ENCODE measurements at places on chromosomes 16 and 17.

DNA sequence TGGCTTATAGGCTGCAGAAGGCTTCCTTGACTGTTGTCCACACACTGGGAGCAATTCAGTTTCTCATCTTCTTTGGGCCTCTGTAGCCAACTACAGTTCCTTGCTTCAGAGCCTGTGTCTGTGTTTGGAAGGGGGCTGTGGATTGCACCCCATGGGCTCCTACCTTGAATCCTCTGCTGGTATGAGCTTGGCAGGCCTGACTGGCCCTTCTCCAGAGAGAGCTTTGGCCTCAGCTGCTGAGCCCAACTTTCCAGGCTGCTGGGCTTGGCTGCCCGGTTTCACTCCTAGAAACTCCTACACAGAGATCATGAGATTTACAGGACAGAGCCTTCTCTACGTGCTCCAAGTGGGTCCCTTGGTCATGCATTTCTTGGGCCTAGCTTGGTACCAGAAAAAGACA, 354.4 kb downstream of the SNX29 start:
- DNase-seq, result no peak

- peak; percentile 97 for DNase-seq
Observed at GRCh38 chr17:77734371-77735080, 224.0 kb upstream of the TNRC6C start.

DNA sequence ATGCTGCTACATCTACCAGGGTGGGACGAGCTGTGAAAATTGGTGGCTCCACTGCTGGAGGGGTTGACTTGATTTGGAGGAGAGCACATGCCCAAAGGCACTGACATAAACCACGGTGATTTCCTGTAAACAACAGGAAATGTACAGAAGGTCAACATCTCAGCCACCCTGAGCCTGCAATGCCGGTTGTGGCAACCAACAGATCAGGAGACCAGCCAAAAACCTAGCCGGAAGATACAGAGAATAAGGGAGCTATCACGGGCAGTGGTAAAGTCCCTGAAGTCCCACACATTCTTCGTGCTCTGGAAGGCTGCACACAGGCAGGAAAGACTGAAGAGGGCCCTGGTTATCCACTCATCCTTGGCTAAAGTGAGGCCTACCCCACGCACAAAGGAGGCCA, 56.2 kb downstream of the ADCY9 start:
- no peak for DNase-seq

DNA sequence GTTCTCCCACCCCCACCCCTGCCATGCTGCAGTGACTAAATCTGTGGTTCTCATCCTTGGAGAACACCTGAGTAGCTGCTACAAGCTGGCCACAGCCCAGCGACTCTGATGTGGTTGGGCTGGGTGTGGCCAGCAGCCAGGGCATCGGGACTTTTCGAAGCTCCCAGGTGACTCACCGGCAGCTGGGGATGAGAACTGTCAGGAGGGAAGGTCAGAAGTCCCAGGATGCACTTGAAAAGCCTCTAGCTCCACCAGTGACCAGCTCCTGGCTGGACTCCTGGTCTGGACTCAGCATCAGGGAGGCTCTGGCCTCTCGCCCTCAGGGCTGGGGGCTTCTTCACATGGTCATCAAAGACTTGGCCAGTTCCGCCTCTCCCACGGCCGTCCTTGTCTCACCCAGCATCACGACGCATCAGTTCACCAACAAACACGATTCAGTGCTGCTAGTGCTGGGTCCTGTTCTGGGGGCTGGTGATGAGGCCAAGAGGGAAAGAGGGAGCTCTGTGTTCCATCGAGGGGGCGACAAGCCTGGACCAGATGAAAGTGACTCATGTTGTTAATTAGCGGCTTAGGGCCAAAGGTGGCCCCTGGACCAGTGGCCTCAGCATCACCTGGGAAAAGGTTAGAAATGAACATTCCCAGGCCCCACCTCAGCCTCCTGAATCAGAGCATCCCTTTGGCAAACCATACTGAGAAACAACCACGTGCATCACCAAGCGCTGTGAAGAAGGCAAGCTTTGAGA, 3.9 kb upstream of the C17orf99 start:
- no peak for DNase-seq

GRCh38 chr16:46857368-46857945, 26.5 kb upstream of the C16orf87 start:
- peak; percentile 17 for DNase-seq

GRCh38 chr17:74730491-74731346, 6.3 kb upstream of the RAB37 start:
- no peak for DNase-seq

- peak; percentile 43 for DNase-seq
Observed at GRCh38 chr17:58172369-58173071, 5.7 kb downstream of the OR4D2 start.

- DNase-seq, result no peak
Observed at GRCh38 chr17:14299280-14300141, 1.4 kb upstream of the HS3ST3B1 start.

DNA sequence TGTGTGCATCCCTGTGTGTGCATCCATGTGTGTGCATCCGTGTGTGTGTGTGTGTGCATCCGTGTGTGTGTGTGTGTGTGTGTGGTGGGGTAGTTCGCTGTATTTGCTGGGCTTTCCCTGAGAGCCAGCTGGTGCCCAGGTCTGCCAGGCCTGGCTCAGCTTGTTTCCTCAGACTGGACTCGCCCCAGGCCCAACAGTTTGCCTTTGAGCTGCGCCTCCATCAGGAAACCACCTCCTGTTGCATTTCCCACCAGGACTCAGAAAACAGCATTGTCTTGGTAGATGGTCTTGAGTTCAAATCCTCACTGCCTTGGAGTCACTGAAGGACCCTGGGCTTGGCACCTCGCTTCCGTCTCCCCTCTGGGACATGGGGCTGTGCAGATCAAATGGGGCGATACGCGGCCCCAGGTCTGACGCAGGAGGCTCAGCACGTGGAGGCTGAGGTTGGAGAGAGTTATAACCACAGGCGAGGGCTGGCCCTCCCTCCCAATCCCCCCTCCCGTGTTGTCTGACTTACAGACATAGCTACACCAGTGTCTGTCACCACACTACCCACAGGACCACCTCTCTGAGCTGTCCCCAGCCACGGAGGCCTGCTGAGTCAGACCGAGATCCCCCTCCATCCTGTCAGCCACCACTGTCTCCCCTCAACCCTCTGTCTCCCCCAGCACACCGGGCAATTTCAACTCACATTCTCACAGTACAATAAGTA, 4.7 kb downstream of the ITGAE start:
- DNase-seq, result no peak

GRCh38 chr16:73089420-73089819, 41.5 kb upstream of the ZFHX3 start:
- no peak for DNase-seq

GRCh38 chr16:84086341-84086740, 30.4 kb downstream of the MBTPS1 start:
- no peak for DNase-seq

GRCh38 chr17:31877911-31878702, 19.1 kb upstream of the COPRS start:
- no peak for DNase-seq

DNA sequence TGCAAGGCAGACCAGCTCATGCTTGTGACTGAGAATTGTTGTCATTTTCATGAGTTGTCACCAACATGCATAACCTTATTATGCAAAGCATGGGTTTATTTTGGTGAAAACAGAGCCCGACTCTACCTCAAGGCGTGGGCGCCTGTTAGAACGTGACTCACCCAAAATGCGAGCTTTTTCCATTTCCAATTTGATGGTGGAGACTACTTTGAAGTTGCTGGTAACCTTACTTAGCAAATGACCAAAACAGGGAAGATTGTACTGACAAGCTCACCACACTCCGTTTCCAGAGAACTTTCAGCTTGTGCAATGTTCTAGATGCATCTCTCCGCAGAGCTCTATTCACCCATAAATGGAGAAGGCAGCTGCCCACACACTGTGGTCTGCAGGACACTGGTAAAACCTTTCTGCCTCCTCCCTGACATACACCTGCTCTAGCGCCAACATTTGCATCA, 284.5 kb downstream of the MAF start:
- DNase-seq, result no peak

GRCh38 chr16:50842013-50842505, 100.2 kb downstream of the CYLD start:
- no peak for DNase-seq

DNA sequence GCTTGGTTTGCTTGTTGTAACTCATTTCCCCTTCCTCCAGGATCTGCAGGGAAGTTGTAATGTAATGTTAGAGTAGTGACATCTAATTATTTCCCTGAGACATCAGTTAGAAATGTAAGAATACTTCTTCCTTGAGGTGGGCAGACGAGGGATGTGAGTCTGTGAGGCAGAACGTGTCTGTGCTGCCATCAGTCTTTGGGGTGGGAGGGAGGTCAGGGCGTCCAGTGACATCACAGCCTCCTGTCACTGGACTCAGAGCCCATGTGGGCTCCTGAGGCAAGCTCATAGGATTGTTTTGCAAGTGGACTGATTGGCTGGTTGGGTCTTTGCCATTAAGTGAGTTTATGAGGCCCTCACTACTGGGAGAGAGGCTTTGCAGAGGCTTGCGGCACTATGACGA, 188.8 kb downstream of the CCDC182 start:
- DNase-seq, result no peak

DNA sequence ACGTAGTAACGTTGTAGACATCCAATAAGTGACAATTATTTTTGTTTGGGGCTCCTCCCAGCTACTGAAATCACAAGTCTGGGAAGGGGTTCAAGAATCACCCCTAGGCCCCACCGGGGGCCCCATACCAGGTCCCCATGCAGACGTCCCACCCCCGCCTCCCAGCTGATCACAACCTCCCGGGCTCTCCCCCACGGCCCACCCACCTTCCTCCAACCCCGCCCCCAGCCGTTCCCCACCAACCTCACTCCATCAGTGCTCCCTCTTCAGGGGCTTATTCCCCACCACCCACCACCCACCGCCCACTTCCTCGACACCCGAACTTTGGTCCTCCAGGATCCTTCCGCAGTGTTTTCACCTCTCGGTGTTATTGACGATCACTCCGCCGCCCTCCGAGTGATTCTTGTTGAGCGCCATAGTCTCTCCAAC, 240 bp downstream of the WBP2 start:
- DNase-seq, result no peak

- no peak for DNase-seq
Observed at GRCh38 chr17:1190751-1191331, 11.1 kb upstream of the ABR start.

GRCh38 chr17:11031787-11032186, 193.9 kb upstream of the PIRT start:
- DNase-seq, result no peak

DNA sequence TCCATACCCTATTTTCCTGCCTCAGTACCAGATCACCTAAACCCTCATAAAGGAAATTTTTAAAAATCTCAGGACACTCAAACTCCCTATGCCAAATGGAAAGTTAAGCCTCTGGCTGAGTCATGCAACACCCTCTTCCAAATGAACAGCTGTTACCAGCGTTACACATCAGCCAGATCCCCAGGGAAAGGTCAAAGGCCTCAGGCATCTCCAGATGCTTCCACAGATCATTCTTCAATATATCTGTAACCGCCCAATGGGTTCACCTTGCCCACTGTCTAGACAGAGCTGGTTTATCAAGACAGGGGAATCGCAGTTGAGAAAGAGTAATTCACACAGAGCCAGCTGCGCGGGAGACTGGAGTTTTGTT, 29.1 kb upstream of the SHCBP1 start:
- DNase-seq, result no peak

GRCh38 chr17:56594320-56595107, 1.0 kb downstream of the NOG start:
- no peak for DNase-seq

DNA sequence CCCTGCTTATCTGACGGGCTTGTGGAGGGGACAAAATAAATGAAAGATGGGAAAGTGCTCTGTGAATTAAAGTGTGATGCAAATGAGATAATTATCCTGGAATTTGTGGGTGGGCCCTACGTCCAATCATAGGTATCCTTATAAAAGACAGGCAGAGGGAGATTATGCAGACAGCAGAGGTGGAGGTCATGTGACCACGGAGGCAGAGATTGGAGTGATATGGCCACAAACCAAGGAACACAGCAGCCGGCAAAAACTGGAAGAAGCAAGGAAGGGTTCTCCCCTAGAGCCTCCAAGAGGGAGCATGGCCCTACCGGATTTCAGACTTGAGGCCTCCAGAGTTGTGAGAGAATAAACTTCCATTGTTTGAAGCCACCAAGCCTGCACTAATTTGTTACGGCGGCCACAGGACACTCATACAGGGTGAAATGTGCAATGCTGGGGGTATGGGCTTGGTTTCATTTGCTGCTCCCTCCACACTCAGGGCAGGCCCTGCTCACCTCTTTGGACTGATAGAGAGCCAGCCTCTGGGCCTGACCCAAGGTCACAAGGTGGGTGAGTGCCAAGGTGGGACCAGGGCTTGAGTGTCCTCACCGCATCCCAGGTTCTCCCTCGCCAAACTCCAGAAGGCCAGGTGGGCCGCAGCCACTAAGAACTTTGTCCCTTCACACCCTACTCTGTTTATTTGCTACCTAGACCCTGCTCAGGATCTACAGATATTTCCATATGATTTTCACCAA, 149.6 kb upstream of the TNRC6C start:
- DNase-seq, result no peak

- no peak for DNase-seq
Observed at GRCh38 chr17:72253597-72253996, 132.8 kb downstream of the SOX9 start.

GRCh38 chr17:3551189-3551588, 6.4 kb downstream of the TRPV3 start:
- no peak for DNase-seq

GRCh38 chr16:81275795-81276194, 37.3 kb downstream of the BCO1 start:
- DNase-seq, result no peak

GRCh38 chr17:19728084-19728495, 11.7 kb upstream of the SLC47A2 start:
- peak; percentile 65 for DNase-seq

GRCh38 chr17:74873874-74874614, 1.2 kb upstream of the FDXR start:
- no peak for DNase-seq

DNA sequence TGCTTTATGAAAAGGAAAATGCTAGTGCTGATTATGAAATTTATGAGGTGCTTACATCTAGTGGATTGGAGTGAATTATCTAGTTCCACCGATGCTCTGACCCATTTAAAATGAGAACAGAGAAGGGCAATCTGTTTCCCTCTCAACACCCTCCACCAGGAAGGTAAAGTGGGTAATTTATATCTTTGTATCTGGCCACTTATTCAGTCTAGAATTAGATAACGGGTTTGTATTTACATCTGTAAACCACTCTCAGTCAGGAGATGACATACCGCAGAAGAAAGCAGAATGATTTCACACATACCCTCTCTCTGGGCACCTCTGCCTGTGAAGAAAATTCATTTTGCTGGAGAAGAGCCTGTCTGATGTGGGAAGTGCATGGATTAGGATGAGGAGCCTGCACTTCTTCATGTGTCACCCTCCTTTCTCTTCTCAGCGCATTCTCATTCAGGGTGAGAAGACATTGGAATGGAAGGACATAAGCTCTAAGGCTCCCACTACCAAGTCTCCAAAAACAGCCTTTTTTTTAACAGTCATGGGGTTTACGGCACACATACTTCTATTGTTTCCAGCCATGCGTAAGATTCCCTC, 646.7 kb upstream of the SALL1 start:
- no peak for DNase-seq

GRCh38 chr17:60065867-60066266, 12.9 kb downstream of the HEATR6 start:
- DNase-seq, result no peak

- DNase-seq, result no peak
Observed at GRCh38 chr17:28961391-28961790, 10.1 kb upstream of the PHF12 start.

GRCh38 chr16:56344518-56345405, 80.6 kb downstream of the AMFR start:
- no peak for DNase-seq

GRCh38 chr16:48542020-48542473, 67.9 kb downstream of the N4BP1 start:
- DNase-seq, result no peak

- no peak for DNase-seq
Observed at GRCh38 chr16:49019081-49019633, 262.5 kb downstream of the CBLN1 start.

All from NCI-H345 (cell line).